ENCODE measurements at places on chromosomes 11 and 22. TPM values are rescaled to one million over a fixed set of nuclear protein-coding genes. Genes with fewer than 3 reads are reported as not detected.

HMOX1 gene
- total RNA-seq, result 0.88 TPM

DEUP1 gene
- total RNA-seq, result not detected

CDON gene
- total RNA-seq, result 1.8 TPM

KCTD14 gene
- 0.18 TPM for total RNA-seq

APOA5 gene
- not detected for total RNA-seq

CYTH4 gene
- total RNA-seq, result 123 TPM

C11orf91 gene
- total RNA-seq, result not detected

ZFP91 gene
- 54.8 TPM for total RNA-seq

CRYBB2 gene
- not detected for total RNA-seq

KCNQ1 gene
- 4.3 TPM for total RNA-seq

E2F8 gene
- 46.9 TPM for total RNA-seq

TTC36 gene
- 0.82 TPM for total RNA-seq

PIM3 gene
- 53.4 TPM for total RNA-seq

MED19 gene
- total RNA-seq, result 11.7 TPM

NOL12 gene
- 53.3 TPM for total RNA-seq

OR56A1 gene
- total RNA-seq, result not detected

FGF19 gene
- not detected for total RNA-seq

ANGPTL5 gene
- not detected for total RNA-seq

ZNF215 gene
- 1.1 TPM for total RNA-seq

SCO2 gene
- 11.6 TPM for total RNA-seq

KCNJ11 gene
- 0.99 TPM for total RNA-seq

OR8D1 gene
- not detected for total RNA-seq

DEFB131B gene
- not detected for total RNA-seq

IL10RA gene
- total RNA-seq, result 247 TPM

POGLUT3 gene
- 32.6 TPM for total RNA-seq

RAG2 gene
- not detected for total RNA-seq

OR2AG2 gene
- not detected for total RNA-seq

MMP11 gene
- 0.91 TPM for total RNA-seq

CASP4 gene
- 119 TPM for total RNA-seq

MB gene
- total RNA-seq, result 2.6 TPM

RIMBP3B gene
- 0.09 TPM for total RNA-seq

TRPM5 gene
- total RNA-seq, result not detected

DDX17 gene
- total RNA-seq, result 527 TPM

OR52E8 gene
- not detected for total RNA-seq

EFEMP2 gene
- total RNA-seq, result 13.4 TPM

RFPL2 gene
- 0.16 TPM for total RNA-seq
